HEK293T (cell line): ENCODE measurements at places on chromosomes 7 and 10.

- DNase-seq = no peak
Measured at GRCh38 chr10:16314259-16314658, 122.6 kb upstream of the PTER start.

- no peak for DNase-seq
Measured at GRCh38 chr10:29701306-29701705, 66.5 kb upstream of the SVIL start.

GRCh38 chr10:28331066-28331465, 28.2 kb upstream of the MPP7 start:
- DNase-seq = no peak

DNA sequence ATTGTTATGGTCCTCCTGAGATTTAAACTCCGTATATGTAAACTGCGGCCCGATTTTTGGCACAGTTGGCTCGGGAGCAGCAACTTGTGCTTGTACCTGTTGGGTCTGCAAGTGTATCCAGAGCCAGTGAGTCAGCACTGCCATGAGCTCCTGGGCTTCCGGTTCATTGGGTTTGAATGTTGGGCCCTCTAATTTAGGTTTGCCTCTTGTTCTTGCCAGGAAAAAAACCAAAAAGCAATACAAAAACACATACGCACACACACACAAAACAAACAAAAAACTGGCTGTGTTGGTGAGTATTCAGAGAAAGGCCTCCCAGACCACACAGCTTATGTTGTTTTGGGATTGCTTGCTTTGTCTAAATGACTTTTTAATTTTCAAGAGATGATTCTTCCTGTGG, 26.3 kb downstream of the SND1 start:
- DNase-seq = no peak

DNA sequence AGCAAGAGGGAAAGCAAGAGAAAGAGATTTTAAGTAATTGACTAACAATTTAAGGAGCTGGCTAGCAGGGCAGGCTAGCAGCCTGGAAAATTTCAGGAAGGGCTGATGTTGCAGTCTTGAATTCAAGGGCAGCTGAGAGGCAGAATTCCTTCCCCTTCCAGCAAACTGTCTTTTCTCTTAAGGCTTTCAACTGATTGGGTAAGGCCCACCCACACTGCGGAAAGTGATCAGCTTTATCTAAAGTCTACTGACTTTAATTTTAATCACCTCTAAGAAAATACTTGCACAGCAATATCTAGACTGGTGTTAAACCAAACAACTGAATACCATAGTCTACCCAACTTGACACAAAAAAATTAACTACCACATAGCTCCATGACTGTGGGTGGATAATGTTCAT, 303.9 kb downstream of the FZD1 start:
- no peak for DNase-seq

DNA sequence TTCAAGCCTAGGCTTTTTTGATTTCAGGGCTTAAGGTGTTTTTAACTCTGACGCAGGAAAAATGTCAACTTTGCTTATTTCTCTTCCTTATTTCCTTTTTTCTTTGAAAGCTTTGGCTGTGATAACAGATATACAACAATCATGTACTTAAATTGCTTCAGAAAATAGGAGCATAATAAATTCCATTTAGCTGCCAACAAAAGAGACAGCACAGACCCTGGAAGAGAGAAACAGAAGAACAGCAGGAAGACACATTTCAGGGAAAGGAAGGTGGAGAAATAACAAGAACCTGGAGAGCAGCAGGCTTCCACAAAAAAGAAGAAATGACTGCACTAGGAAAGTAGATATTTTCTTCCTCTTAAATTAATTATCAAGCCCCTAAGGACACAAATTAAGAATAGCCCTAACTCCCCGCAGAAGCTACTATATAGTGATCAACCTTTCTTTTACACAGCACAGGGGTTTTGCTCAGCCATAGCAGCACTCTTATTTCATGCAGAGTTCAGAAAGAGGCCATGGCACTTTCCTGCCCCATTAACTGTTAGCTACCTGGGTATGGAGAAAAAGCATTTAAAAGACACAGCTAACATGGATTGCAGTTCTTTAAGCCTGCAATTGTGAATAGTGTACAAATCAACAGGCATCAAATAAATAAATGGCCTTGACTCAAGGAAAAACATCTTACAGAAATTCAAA, 61.5 kb downstream of the IQUB start:
- no peak for DNase-seq

DNA sequence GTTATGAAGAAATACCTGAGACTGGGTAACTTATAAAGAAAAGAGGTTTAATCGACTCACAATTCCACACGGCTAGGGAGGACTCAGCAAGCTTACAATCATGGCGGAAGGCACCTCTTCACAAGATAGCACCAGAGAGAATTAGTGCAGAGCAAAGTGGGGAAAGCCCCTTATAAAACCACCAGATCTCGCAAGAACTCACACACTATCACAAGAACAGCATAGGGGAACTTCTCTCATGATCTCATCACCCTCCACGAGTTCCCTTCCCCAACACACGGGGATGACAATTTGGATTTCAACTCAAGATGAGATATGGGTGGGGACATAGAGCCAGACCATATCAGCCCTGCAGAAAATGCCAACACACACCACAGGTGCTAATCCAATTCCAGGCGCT, 218.7 kb downstream of the PARD3 start:
- no peak for DNase-seq

DNA sequence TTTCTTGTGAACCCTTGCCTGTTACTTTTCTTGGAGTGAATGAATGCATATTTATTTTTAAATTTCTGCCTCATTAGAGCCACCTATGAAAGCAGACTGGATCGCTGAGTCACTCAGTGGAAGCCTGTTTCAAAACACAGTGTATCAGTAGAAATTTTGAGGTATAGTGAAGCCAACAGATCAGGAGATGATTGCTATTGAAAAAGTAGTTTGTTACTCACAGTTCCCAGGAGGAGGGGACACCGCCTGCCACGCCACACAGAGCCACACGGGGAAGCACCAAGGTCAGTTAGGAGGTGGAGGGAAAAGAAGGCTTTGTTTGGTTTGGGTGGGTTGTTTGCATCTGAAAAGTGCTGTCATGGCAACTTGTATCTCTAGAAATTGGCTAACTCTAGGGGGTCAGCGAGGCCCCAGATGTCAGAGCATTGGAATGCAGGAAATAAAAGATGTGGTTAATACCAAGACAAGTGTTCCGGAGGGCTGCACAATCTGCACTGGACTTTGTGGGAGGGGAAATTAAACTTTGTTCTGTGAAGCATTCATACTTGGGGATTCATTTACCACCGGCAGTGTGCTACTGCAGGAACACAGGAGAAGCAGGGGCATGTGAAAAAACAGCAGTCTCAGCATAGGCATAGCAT, 106.4 kb upstream of the SDK1 start:
- peak; percentile 23 for DNase-seq

DNA sequence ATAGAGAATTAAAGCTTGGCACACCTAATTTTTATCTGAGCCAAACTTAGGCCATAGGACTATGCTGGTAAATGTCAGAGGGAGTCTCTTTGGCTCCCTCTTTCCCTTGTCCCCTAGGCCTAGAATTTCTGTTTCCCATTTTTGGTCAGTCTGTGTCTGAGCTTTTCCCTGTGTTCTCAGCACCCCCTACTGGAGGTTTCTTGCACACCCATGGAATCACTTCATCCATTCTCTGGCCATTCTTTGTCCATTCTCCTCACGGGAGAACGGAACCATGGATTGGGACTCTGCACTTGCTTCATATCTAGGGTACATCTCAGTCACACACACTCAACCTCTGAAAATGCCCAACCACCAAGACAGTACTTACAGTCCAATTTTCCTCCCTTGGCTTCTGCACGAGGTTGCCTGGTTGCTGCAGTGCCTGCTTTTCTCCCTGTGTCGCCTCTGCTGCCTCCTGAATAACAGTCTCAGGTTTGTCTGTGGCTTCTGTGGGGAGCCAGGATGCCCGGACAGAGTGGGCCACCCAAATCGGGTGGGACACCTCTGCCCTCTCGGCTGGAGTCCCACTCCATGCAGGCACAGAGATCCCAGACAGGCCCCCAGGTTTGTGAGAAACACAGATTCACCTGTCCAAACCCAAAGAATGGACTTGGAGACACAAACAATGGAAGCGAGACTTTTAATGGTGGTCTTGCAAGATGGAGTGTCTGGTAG, 35.1 kb upstream of the DNAH11 start:
- DNase-seq = peak; percentile 10

- DNase-seq = no peak
Measured at GRCh38 chr10:62829622-62830021, 13.5 kb upstream of the EGR2 start.

- no peak for DNase-seq
Measured at GRCh38 chr10:3935933-3936359, 150.9 kb upstream of the KLF6 start.

- no peak for DNase-seq
Measured at GRCh38 chr7:17618652-17618974, 320.2 kb downstream of the AHR start.

GRCh38 chr10:48932831-48933664, 6.6 kb downstream of the LRRC18 start:
- no peak for DNase-seq

- peak; percentile 59 for DNase-seq
Measured at GRCh38 chr10:98446151-98446660, 529 bp downstream of the HPS1 start.

- no peak for DNase-seq
Measured at GRCh38 chr10:78255796-78256638, 222.4 kb downstream of the RPS24 start.

DNA sequence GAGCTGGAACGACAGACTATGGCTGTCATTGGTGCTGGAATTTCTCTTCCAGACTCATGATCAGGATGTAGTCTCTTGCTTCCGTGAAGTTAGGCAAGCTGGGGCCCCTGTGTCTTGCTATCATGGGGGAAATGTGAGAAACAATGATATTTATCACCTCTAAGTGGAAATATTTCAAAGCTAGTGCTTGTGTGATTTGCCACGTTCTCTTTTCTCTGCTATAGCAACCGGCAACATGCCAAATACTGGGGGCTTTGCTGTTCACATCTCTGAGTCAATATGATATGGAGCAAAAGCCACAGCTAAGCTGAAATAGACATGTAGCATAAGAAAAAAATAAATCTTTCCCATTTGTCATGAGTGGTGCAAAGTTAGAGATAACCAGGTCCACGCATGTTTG, 668.2 kb upstream of the IGFBP3 start:
- DNase-seq = no peak

GRCh38 chr7:25297278-25297677, 69.0 kb upstream of the NPVF start:
- DNase-seq = no peak

DNA sequence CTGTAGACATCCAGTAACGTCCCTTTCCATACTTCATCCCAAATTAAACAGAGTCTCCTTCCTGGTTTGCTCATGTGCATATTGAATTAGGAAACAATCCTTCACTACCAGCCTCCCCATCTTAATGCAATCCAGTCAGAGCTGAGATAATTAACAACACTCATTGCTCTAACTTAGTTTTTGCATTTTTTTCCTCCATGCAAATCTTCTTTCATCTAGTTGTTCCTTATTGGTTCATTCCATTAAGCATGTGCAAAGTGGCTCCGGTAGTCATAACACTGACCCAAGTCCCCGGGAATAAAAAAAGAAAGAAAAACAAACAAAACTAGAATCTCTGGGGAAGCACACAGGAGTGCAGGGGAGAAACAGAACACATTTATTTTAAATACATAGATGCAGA, 1176.1 kb downstream of the GATA3 start:
- no peak for DNase-seq

- no peak for DNase-seq
Measured at GRCh38 chr7:22219739-22220493, 137.0 kb downstream of the RAPGEF5 start.

- no peak for DNase-seq
Measured at GRCh38 chr10:33236916-33237315, 97.6 kb downstream of the NRP1 start.

- no peak for DNase-seq
Measured at GRCh38 chr7:107262857-107263256, 94.1 kb downstream of the HBP1 start.

- no peak for DNase-seq
Measured at GRCh38 chr10:30863516-30864210, 168.0 kb downstream of the ZNF438 start.

GRCh38 chr10:69951658-69952057, 101.0 kb upstream of the MACROH2A2 start:
- no peak for DNase-seq

GRCh38 chr10:34862892-34863291, 47.8 kb upstream of the PARD3 start:
- DNase-seq = no peak

DNA sequence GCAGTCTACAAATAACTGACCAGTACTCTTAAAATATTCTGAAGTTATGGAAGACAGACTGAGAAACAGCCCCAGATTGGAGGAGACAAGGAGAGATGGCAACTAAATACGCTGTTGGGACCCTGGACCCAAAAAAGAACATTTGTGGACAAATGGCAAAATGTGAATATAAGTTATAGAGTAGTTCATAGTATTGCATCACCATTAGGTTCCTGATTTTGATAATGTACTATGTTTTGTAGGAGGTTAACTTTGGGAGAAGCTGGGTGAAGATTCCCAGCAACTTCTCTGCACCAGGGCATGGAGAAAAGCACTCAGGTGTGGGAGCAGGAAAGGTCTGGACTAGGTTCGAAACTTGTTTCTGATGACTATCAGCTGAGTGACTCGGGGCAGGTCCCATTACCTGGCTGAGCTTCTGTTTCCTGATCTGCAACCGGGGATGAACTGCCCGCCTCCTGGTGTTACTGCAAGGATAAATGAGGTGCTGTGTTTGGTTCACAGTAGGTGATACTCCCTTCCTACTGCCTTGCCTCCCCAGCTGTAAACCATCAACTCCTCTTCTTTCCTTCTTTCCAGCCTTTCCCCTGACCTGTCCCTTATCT, 48.2 kb downstream of the EEPD1 start:
- no peak for DNase-seq

- DNase-seq = no peak
Measured at GRCh38 chr10:99996671-99997648, 12.8 kb downstream of the DNMBP start.

DNA sequence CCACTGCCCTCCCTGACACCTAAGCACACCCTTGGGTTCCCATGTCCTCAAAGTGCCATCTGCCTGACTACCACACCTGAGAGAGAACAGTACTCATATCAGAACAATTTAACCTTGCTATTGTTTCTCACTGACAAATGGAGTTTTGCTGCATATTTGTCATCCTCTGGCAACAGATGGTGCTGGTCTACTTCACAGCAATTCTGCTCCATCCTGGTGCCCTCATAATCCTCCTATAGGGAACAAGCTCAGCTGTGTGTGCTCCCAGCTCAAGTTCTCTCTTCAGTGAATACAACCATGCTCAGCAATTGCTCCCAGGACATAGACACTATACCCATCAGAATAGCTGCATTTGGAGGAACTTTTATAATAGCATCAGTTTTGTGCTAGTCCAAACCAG, 32.8 kb upstream of the ITGB1 start:
- DNase-seq = no peak

DNA sequence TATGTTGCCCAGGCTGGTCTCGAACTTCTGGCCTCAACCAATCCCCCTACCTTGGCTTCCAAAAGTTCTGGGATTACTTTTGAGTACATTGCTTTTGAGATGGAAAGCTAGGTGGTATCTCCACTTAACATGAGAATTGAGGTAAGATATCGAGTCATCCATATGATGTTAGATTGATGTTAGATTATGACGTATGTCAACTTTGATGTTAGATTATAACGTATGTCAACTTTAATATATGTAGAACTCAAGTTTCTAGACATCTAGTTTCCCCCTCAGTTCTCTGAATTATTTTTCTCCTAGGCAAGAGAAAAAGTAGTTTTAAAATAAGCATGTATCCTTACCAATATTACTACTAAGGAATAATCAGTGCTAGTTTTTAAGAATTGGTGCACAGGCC, 20.0 kb downstream of the SHOC2 start:
- DNase-seq = no peak

- peak; percentile 66 for DNase-seq
Measured at GRCh38 chr10:98170249-98171117, 36.0 kb downstream of the R3HCC1L start.
